ENCODE measurements at places on chromosomes 3 and 15.

DNA sequence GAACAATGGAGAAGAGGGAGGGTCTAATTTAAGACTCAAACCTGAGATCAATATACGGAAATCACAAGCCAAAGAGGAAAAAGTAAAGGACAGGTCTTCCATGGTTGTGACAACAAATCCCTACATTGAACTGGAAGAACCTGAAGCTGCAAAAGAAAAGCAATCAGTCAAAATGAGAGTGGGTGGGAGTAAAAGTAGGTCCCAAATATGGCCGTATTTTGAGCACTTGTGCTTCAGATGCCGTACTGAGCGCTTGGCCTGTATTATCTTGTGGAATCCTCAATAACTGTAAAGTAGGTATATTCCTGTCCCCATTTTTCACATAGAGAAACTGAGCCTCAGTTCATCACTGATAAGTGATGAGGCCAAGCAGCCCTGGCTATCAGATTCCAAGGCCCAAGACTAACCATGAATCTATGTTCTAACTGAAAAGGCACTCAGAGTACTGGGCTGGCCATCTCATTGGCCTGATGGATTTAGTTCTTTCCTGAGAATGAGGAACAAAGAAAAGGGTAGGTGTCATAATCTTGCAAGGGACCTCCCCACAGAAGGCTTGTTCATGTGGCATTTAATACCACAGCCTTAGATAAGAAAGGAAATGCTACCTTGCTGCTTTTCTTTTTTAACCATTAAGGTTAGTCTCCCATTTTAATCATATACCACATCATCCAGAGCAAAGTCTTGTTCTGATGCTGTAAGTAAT lies 52.5 kb downstream of the LRRN1 start:
- no peak overlapping the region for H3K27ac ChIP-seq
- H3K36me3 ChIP-seq: no peaks in the 10 kb centered on the region
- no peak overlapping the region for H3K4me3 ChIP-seq
- H3K4me1 ChIP-seq: no peaks in the 10 kb centered on the region

DNA sequence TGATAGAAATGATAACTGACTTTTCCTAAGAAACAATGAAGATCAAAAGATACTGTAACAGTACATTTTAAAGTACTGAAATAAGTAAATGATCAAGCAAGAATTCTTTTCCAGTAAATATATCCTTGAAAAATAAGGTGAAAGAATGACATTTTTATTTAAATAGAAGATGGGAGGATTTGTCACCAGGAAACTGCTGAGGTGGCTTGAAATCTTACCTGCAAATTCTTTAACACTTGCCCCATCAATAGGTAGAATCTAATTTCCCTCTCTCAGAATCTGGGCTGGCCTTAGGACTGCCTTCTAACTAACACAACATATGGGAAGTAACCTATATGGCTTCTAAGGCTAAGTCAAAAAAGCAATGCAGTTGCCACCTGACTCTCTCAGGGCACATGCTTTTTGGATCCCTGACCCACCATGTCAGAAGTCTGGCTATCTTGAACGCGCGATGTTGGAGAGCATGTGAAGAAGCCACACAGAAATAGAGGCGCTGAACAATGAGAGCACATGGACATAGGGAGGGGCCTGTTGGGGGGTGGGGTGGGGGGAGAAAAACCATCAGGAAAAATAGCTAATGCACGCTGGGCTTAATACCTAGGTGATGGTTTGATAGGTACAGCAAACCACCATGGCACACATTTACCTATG lies 11.5 kb downstream of the ACSBG1 start:
- no peaks in the 10 kb centered on the region for H3K36me3 ChIP-seq
- no peak overlapping the region for H3K4me3 ChIP-seq
- H3K27me3 ChIP-seq: peaks cover 4% of the 10 kb centered on the region
- H3K27ac ChIP-seq: no peak overlapping the region
- DNase-seq: no peak

GRCh38 chr15:101458908-101459578 lies 30.5 kb downstream of the PCSK6 start:
- peaks cover 2% of the 10 kb centered on the region for H3K4me1 ChIP-seq
- no peaks in the 10 kb centered on the region for H3K36me3 ChIP-seq
- no peaks in the 10 kb centered on the region for H3K27me3 ChIP-seq

GRCh38 chr3:57803647-57804081 lies 47.6 kb downstream of the SLMAP start:
- peak; percentile 94 for DNase-seq
- no peaks in the 10 kb centered on the region for H3K36me3 ChIP-seq
- peak overlapping the region; percentile 50 for H3K4me3 ChIP-seq
- no peaks in the 10 kb centered on the region for H3K27me3 ChIP-seq
- H3K27ac ChIP-seq: no peak overlapping the region

Data from fibroblast of lung (primary cell).